NCI-H526 (cell line): ENCODE measurements at places on chromosomes 4 and X.

- DNase-seq: no peak
Observed at GRCh38 chrX:140318296-140318695, 186.6 kb downstream of the SOX3 start.

DNA sequence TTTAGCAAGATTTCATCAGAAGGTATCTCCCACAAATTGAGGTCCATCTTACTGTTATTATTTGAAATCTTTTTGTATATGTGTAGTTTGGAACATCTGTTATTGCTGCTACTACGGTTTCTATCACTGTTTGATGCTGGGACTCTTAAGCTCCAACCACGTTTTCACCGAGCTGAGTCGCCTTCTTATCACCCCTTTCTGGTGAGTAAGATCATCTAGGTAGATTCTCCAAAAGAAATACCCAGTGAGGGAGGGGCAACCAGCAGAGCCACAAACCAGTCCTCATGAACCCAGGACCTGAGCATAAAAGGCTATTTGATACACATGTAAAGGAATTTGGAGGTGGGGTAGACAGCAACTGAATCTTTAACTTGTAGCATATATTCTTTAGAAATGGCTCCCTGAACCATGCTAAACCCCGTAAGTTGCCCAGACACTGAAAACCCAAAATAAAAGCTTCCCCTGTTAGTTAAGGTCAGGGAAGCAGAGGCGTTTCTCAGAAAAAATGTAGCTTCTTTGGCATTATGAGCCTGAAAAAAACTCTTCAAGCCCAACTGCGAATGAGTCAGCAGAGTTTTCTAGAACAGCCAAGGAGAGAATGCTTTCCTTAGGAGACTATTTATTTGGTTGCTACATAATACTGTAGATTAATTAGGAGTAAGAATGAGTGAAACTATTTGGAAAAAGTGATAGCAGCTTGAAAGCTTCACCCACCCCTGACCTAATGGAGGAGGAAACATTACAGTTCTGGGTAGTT lies 53.8 kb upstream of the ATXN3L start:
- no peak for DNase-seq

DNA sequence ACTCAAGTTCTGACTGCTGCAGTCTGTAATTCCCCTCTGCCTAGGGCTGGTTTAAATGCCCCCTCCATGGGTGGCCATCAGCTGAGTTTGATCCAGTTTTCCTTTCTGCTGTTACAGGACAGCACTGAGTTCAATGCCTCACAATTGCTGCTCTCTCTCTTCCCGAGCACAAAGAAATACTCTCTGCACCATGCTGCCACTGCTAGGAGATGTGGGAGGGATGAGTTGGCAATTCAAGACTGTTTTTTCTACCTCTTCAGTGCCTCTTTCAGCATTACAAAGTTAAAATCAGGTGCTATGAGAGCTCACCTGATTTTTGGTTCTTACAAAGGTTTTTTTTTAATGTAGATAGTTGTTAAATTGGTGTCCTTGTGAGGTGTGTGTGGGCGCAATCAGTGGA lies 24.3 kb downstream of the CYSLTR1 start:
- DNase-seq: no peak

- DNase-seq: no peak
Observed at GRCh38 chrX:42443267-42443666, 334.7 kb downstream of the PPP1R2C start.

- no peak for DNase-seq
Observed at GRCh38 chr4:139054791-139055505, 39.4 kb downstream of the NOCT start.

- DNase-seq: no peak
Observed at GRCh38 chrX:38304010-38304409, 23.3 kb downstream of the RPGR start.

- DNase-seq: no peak
Observed at GRCh38 chrX:42096265-42096920, 173.0 kb upstream of the CASK start.
